Activated T-helper 9 cell treated with anti-CD3 and anti-CD28 coated beads, Interleukin-2, amount 50 U/mL, for 16 hours (primary cell): ENCODE measurements at places on chromosomes 4 and X.

DNA sequence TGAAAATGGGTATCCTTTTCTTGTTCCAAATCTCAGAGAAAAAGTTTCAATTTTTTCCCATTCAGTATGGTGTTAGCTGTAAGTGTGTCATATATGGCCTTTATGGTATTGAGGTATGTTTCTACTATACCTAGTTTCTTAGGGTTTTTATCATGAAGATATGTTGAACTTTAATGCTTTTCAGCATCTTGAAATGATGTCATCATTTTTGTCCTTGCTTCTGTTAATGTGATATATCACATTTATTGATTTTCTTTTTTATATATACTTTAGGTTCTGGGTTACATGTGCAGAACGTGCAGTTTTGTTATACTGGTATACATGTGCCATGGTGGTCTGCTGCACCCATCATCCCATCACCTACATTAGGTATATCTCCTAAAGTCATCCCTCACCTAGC is 44.9 kb downstream of the FOXR2 start:
- no peak for DNase-seq

DNA sequence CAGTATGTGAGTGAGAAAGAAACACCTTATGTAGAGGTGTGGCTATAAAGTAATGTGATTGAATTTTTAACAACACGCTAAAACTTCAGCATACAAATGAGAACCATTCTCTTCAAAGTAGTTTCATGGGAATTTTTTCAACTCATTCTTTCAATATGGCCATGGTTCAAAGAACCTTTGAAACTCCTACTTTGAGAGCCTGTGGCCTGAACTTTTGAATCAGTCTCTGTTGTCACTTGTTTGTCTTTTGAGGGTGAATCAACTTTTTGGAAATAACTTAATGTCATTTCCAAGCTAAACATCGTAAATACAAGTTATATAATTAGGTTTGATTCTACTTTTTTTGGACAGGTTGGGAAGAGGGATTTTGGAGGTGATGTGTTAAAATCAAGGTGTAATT is 49.9 kb upstream of the CASK start:
- DNase-seq = no peak

DNA sequence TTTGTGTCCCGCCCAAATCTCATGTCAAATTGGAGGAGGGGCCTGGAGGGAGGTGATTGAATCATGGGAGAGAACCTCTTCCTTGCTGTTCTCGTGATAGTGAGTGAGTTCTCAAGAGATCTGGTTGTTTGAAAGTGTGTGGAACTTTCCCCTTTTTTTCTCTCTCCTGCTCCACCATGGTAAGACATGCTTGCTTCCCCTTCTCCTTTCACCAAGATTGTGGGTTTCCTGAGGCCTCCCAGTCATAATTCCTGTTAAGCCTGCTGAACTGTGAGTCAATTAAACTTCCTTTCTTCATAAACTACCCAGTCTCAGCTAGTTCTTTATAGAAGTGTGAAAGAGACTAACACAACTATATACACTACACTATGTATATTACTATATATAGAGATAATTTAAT is 697.8 kb upstream of the HS3ST1 start:
- DNase-seq = no peak

- no peak for DNase-seq
Measured at GRCh38 chr4:96352051-96352517, 512.2 kb downstream of the PDHA2 start.

DNA sequence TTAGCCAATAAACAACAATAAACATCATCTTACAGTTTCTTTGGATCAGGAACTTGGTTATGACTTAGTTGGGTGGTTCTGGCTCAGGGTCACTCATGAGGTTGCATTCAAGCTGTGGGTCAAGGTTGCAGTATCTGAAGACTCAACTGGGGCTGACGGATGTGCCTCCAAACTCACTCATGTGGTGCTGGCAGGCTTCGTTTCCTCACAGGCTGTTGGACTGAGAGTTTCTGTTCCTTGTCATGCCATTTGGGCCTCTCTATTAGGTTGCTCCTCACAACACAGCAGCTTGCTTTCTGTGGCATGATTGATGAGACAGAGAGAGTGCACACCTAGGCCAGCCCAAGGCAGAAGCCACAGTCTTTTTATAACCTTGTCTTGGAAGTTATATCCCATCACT is 20.7 kb downstream of the FRMPD3 start:
- no peak for DNase-seq

DNA sequence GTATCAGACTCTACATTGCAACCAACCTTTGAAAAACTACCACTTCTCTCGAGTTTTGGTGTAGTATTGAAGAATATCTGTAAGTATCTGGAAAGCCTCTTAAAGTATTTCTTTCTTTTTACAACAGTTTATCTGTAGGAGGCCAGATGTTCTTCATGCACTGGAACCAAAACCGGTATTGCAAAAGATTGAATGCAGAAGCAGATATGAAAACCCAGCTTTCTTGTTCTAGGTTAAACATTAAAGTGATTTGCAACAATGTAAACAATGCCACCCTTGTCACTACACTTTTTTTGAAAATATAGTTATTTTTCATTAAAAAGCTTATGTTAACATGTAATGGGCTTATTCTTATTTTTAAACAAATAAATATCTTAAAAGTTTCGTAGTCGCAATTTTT is 27.2 kb downstream of the PLS3 start:
- no peak for DNase-seq

DNA sequence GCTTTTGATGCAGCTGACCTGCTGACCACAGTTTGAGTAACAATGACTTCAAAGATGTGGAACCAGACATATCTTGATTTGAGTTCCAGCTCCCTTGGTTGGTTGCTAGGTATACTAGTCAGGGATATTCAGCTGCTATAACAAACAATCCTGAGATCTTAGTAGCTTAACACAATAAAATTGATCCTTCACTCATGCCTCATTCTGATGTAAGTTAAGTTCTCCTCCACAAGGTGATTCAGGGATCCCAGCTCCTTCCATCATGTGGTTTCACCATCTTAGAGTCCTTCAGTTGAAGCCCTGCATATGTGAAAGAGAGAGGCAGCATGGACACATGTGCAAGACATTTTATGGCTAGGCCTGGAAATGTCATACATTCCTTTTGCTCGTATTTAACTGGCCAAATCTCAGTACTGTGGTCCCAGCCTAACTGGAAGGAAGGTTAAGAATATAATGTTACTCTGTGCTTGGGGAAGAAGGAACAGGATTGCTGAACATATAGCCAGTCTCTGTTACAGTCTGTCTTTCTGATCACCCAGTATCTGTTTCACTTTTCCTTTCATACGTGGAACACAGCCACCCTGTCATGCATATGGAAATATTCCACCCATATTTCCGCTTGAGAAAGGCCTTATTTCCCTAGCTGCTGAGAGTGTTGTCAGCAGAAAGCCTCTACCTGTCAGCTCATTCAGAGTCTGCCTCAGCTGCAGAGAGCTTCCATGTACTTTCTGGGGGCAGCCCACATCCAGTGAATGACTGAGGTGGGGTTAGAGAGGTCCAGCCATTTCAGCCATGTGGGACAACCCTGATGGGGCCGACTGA is 7.1 kb downstream of the SMIM9 start:
- no peak for DNase-seq

GRCh38 chr4:186693159-186693815 is 30.4 kb downstream of the FAT1 start:
- no peak for DNase-seq

DNA sequence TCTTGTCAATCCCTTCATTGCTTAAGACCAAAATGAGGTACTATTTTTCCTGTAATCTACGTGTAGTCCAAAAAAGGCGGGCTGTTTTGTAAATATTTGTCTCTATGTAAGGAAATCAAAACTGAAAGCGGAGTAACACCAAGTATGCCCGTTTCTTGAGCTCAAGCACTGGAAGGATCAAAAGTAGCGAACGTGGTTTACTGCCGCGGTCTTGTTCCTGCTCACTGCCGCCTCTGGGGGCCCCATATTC is 71.5 kb downstream of the AFF1 start:
- DNase-seq = no peak

GRCh38 chrX:154051201-154051810 is 31.6 kb upstream of the IRAK1 start:
- peak; percentile 48 for DNase-seq

GRCh38 chr4:16582526-16582925 is 315.9 kb downstream of the LDB2 start:
- DNase-seq = no peak

- DNase-seq = no peak
Measured at GRCh38 chrX:22268706-22269105, 4.0 kb upstream of the CBLL2 start.

DNA sequence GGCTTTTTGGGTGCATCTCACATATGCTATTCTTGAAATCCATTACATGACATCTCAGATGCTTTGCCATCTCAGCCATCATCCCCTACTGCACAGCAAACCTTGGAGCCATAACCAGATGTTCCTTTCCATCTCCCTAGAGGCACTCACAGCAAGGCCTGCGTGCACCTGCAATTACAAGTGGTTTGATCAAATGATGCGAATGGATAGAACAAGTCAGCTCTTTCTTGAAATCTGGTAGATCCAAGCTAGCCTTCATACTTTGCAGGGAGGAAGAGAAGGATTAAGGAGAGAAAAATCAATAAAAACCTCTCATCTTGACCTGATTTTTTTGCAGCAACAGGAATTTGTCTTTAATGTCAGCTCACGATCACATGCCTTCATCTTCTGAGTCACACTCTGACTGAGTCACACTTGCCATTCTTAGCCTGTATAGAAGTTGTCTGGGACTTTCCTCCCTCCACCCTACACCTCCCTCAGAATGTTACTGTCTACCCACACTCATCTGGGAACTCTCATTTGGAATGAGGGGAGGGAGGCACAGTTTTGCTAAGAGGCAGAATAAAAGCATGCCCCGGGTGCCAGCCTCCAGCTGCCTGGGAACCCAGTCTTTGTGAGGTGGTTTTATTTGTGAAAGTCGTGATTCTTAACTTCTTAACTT is 11.9 kb upstream of the TRIML1 start:
- DNase-seq = no peak

DNA sequence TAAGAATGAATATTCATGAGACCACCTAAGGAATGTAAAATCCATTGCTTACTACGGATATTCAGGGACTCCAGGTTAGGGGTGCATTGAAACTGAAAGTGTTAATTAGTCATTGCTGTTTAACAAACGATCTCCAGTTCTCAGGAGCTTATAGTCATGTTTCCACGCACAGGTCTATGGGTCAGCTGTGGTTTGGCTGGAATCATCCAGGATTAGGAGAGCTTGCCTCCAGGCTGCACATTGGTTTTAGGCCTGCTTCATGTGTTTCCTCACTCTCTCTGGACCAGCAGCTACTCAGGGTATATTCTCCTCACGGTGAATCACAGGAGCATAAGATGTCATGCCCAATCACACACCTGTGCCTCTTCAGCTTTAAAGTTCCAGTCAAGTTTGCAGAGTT is 98.9 kb downstream of the ATXN3L start:
- no peak for DNase-seq

DNA sequence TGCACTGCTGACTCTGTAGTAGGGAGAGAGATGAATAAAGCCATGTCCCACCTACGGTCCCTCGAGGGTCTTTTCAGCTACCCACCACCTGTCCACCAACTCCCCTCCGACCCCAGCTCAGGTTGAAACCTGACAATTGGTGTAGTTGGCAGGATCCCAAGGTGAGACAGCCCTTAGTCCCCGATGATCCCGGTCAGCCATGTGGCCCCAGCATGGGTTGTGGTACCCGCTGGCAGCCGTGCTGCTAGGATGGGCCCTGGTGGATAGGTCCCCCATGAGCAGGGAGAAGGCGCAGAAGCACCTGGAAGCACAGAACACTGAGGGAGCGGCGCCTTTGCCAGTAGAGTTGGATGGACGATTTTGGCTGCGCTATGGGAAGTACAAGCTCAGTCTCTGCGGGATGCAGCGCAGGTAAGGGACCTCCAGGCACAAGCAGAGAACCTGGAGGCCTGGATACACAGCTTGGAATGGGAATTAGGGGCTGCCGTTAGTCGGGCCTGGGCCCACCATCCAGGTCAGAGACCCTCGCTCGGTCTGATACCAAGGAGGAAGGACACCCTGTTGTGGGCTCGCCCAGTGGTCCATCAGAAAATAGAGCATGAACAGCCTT is 694.6 kb upstream of the AGA start:
- no peak for DNase-seq

DNA sequence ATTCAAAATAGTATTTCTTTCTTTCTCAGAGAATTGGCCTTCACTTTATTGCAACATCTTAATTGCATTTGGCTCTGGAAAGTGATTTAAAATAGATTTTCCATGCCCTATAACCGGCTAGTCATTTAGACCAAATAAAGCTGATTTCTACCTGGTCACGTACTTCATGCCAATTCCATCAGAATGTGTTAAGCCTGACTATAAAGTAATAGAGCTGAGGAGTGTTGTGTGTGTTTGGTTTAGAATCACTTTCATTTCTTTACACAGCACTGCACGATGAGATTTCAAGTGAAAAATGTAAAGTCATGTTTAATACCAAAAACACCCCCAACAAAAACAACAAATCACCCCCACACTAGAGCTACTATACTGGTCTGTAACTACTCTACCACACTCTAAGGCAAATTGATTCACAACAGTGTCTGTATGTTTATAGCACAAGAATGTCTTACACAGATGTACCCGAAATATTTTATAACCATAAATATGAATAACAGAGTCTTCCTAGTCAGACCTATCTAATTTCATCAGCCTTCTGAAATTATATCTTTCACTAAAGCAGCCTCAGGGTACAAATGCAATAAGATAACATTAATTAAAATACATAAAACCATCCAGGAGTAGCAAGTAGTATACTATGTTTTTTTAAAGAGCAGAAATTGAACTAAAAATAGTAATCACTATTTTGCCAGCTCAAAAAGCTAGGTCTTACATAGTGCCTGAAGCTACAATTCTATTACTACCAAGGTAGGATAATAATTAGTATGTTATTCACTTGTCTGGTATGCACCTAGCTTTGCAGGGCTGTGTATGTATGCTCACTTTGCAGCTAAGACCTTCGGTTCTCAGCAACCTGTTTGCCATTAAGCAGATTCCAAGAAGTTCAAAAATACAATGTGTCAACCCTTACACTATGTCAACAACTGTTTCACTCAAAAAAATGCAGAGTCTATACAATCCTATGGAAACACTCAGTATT is 28.4 kb downstream of the APBB2 start:
- DNase-seq = no peak

- no peak for DNase-seq
Measured at GRCh38 chr4:120070196-120070595, 3.5 kb upstream of the MAD2L1 start.

DNA sequence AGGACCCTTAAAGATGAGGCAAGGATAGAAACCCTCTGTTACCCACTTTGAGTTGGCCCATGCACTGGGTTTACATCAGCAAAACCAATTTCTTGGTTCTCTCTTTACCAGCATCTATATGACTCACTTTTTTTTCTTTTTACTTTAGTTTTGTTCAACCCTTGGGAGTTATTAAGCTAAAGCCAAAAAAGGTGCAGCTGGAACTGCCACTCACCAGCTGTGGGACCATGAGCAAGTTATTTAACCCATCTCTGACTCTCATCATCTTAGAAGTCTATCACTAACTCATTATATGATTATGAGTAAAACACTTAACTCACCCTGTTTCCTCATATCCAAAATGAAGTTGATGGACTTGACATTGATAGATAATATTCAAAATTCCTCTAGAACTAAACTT is 53.4 kb downstream of the GABRB1 start:
- DNase-seq = no peak
